Psoas muscle (tissue), 8 donors: ENCODE measurements at places on chromosomes 12 and 14. TPM values are rescaled to one million over a fixed set of nuclear protein-coding genes. Genes with fewer than 3 reads are reported as not detected.

- DNase-seq, result no peak
Measured at GRCh38 chr12:110071967-110072366, 23.6 kb upstream of the C12orf76 start.

DNA sequence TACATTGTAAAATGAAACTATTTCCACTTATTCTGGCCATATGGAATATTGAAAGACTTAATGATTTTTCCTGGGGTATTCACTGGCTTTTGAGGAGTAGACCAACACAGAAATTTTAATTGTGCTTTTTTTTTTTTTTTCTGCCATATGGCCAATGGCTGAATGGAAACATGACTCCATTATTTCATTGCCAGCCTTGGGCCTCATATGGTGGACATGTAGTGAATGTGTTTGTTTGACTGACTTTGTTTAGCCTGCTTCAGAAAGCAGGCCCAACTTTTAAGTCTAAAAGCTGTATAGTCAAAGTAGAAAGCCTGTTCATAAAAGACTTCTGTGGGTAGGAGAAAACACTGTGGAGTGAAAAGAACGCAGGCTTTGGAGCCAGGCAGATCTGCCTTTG is 2.4 kb downstream of the GNG2 start:
- DNase-seq, result no peak

DNA sequence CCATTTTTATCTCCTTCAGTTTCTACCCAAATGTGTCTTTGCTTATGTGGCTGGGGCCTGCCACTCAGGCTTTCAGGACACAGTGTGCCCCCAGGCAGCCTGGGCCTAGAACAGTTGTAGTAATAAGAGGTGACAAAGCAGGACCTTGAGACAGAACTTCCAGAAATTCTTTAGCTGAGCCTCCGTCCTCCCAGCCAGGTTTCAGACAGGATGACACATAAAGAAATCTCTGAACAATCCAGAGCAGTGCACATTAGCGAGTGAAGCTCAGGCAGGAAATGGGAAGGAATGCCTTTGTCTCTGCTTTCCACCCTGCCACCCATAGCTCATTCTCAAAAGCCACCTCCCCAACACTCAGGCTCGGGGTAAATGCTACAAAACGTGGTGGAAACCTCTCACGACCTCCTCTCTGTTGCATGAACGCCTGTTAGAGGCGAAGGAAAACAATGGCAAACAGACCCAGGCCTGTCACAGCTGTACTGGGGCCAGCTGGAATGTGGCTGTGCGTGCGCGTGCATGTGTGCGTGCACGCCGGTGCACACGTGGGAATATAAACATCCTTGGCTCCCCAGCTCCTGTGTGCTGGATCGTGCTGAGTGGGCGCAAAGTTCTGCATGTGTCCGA is 286.7 kb downstream of the ZFP36L1 start:
- no peak for DNase-seq

DNA sequence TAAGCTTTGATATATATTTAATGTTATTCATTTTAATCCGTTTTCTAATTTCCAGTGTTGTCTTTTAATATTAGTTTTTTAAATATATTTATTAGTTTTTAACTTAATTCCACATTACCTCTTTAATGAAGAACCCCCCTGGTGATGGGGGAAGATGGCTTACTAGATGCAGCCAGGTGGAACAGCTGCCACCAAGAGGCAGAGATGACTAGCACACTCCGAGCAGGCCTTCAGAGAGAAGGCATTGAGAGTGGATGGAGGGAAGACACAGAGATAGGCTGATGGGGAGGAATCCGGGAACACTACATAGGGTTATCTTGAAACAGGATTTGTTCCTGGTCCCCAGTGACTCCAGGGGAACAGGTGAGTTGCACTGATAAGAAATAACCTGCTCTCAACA is 771.6 kb downstream of the LRFN5 start:
- DNase-seq, result no peak

DNA sequence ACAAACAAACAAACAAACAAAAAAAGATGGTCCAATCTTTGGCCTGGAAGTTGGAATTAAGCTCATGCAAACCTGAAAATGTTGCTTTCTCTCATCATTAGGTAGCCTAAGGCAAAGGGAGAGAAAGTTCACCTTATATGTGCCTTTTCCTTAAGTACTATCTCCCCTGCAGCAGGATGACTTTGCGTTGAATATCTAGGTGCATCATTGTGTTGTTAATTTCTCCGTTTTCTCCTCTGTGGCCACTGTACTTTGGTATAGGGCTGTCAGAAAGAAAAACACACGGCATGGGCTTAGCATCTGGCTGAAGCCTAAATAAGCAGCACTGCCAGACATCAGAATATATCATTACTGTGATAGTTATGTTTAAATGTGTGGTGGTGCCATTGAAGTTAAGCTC is 345.5 kb downstream of the BCAT1 start:
- no peak for DNase-seq

The CCDC177 gene
- not detected for total RNA-seq
